ENCODE measurements at places on chromosomes 7 and 10. TPM values are rescaled to one million over a fixed set of nuclear protein-coding genes. Genes with fewer than 3 reads are reported as not detected.

JAZF1 gene
- total RNA-seq, result 3.6 TPM

DNA sequence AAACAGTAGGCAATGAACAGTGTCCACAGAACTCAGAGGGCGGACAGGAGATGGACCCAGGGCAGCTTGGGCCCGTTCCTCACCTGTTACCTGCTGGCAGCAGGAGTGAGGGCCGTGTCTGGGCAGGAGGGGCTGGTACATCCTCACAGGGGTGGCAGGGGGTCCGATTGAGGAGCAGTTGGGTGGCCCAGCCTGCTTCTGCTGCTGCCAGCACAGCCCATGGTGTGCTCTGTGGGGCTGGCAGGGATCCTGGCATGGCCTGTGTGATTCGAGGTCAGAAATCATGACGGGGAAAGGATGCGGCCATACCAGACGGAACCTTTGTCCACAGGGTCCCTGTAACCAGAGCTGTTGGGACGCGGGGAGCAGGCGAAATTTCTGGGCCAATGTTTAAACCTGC lies 49.6 kb downstream of the INPP5A start:
- H3K27me3 ChIP-seq, result no peaks in the 10 kb centered on the region
- no peak for DNase-seq
- H3K27ac ChIP-seq, result no peak overlapping the region
- H3K36me3 ChIP-seq, result no peaks in the 10 kb centered on the region

GRCh38 chr10:112307358-112308124 lies 24.3 kb downstream of the TECTB start:
- DNase-seq, result no peak
- no peaks in the 10 kb centered on the region for H3K4me1 ChIP-seq
- H3K4me3 ChIP-seq, result no peak overlapping the region
- H3K27me3 ChIP-seq, result peaks cover 9% of the 10 kb centered on the region

DNA sequence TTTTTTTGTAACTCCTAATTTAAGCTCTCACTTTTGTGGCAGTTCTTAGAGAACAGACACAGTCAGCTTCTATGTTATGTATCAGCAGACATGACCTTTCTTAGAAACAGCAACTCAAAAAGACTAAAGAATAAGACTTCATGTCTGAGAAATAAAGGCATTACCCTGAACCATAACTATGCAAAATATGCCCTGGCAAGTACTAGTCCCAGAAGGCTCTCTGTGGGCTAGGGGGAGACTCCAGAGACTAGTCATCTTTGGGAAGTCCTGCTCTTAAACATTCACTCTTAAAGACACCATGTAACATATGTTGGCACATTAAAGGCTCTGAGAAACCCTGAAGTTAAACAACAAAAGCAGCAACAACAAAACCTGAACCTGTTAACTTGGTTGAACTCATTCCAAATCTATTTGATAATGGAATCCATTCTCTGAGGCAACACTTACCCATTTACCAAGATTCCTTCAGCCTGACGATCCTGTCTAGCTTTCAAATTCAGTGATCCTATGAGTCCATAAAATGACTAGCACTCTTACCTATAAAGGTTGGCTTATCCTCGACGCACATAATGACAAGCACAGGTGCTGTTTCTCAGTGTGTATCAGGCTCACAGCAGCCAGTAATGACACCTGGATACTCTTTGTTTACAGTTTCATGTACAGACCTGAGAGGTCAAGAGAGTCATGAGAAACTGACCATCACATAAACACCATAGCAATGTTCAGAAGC lies 62.3 kb downstream of the OSBPL3 start:
- peaks cover 45% of the 10 kb centered on the region for H3K4me1 ChIP-seq
- no peaks in the 10 kb centered on the region for H3K36me3 ChIP-seq

DNA sequence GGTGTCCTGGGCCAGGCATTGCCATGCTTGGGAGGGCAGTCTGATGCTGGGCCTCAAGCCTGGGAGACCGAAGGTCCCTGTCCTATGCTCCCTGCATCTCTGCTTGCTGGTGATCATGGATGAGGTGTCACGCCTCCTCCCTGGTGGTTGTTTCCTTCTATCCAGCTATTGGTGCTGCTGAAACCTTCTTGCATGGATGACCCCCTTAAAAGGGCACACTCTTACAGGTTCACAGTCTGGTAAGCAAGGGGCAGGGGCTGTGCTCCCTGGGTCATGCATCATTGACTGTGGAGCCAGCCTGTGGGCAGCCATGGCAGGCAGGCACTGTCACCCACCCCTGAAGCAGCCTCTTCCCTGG lies 36.8 kb upstream of the SLC29A3 start:
- peaks cover 2% of the 10 kb centered on the region for H3K4me1 ChIP-seq
- H3K36me3 ChIP-seq, result no peaks in the 10 kb centered on the region
- H3K27ac ChIP-seq, result no peak overlapping the region

GRCh38 chr7:30852308-30852684 lies 59.4 kb upstream of the AQP1 start:
- DNase-seq, result no peak
- H3K4me1 ChIP-seq, result no peaks in the 10 kb centered on the region
- no peaks in the 10 kb centered on the region for H3K36me3 ChIP-seq
- no peak overlapping the region for H3K27ac ChIP-seq

DNA sequence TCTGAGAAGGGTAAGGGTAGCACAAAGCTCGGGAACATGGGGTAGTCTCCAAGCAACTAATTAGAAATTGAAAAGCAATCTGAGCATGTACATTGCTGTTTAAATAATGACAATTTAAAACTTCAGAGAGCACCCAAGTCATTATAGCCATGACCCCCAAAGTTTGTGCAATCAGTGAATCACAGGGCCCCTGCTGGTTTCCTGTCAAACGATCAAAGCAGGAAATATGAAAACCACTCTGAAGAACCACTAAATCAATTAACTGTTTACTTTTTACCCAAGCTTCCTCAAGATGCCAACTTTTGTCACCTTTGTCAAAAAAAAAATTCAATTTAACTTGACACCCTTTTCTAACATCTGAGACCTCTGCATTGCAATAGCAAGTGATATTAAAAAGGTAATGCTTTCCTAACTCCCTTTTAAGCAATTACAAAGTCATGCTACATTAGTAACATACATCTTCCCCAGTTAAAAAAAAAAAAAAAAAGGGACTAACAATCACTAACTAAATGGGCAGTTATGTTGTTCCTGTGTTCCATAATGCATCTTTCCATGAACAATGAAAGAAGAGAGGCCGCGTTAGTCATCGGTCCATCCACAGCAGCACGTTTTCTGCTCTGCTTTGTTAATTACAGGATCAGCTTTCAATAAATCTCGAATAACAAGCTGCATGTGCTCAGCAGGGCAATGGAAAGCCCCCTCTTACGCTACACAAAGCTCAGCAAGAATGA lies 80.6 kb downstream of the ETV1 start:
- no peak overlapping the region for H3K27ac ChIP-seq
- no peak for DNase-seq

DNA sequence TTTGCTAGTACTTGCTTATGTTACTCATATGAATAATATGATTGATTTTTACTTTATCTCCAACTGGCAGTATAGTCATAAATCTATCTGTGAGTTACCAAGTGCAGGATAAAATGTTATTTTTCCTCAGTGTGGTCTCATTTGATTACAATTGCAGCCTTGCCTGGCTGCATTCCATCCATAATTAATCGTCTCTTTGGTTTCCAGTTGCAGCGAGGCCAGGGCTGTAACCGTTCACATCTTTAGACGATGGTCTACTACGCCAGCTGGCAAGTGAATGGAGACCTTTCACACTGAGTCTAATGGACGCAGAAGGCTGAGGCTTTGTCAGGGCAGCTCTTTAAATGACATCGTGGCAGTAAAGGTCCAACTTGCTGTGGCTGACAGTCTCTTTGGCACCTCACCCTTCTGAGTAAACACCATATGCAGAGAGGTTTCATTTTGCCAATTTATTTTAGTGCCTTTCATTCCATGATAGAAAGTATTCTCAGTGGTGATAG lies 84.0 kb downstream of the ARL4A start:
- peaks cover 12% of the 10 kb centered on the region for H3K27me3 ChIP-seq
- no peak for DNase-seq
- no peak overlapping the region for H3K4me3 ChIP-seq
- H3K36me3 ChIP-seq, result no peaks in the 10 kb centered on the region
- H3K27ac ChIP-seq, result no peak overlapping the region

DNA sequence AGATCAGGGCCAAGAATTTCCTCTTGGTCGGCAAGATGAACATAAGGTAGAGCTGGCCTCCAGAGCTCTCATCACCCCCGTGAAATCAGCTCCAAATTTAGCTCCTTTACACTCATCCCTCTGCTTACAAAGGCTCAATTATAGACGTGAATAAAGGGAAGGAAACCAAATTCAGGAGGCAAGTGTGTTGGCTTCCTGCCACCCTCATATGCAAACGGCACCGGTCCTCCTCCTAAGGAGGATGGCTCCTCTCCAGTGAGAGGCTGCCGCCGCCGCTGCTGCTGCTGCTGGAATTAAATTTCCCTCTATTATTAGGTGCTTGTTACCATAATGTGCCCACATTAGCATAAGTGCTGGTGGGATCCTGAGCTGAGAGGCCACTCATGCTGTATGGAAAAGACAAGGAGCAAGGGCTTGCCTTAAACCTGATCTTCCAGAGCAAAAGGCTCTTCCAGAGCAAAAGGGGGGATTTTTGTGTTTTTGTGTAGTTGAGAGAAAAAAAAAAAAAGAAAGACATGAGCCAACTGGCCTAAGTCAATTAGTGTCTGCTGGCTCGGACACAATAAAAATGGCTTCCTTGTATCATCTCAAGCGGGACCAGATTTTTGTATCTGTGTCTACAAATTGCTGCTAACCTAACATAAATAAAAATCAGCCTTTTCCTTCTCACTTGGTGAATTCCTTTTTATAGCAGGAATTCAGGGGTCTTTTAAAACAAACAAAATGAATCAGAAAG lies 68.4 kb downstream of the CDHR3 start:
- peak overlapping the region; percentile 39 for H3K4me3 ChIP-seq
- H3K27me3 ChIP-seq, result no peaks in the 10 kb centered on the region
- H3K4me1 ChIP-seq, result peaks cover 43% of the 10 kb centered on the region
- no peak for DNase-seq
- no peaks in the 10 kb centered on the region for H3K36me3 ChIP-seq

GRCh38 chr7:95205665-95206225 lies 118.6 kb downstream of the PON1 start:
- peaks cover 6% of the 10 kb centered on the region for H3K27me3 ChIP-seq
- H3K36me3 ChIP-seq, result no peaks in the 10 kb centered on the region
- H3K4me1 ChIP-seq, result no peaks in the 10 kb centered on the region

- no peak overlapping the region for H3K4me3 ChIP-seq
- H3K36me3 ChIP-seq, result no peaks in the 10 kb centered on the region
- H3K4me1 ChIP-seq, result no peaks in the 10 kb centered on the region
- H3K27me3 ChIP-seq, result peaks cover 6% of the 10 kb centered on the region
- no peak overlapping the region for H3K27ac ChIP-seq
These were observed 48.5 kb upstream of the MKX start for GRCh38 chr10:27794157-27794556.

DNA sequence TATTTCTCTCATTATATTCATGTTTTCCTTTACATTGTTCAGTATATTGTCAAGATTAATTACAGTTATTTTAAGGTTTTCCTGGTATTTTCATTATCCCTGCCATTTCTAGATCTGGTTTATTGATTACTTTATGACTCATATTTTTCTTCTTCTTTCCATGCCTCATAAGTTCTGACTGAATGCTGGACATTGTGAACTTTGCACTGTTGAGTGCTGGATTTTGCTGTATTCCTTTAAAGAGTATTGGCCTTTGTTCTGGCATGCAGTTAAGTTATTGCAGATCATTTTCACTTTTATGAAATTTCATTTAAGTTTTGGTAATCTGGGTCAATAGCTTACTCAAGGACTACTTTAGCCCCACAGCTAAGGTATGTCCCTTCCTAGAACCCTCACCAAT lies 73.1 kb downstream of the KLF6 start:
- H3K27ac ChIP-seq, result no peak overlapping the region
- H3K4me1 ChIP-seq, result no peaks in the 10 kb centered on the region
- no peak for DNase-seq
- H3K27me3 ChIP-seq, result peaks cover 4% of the 10 kb centered on the region

DNA sequence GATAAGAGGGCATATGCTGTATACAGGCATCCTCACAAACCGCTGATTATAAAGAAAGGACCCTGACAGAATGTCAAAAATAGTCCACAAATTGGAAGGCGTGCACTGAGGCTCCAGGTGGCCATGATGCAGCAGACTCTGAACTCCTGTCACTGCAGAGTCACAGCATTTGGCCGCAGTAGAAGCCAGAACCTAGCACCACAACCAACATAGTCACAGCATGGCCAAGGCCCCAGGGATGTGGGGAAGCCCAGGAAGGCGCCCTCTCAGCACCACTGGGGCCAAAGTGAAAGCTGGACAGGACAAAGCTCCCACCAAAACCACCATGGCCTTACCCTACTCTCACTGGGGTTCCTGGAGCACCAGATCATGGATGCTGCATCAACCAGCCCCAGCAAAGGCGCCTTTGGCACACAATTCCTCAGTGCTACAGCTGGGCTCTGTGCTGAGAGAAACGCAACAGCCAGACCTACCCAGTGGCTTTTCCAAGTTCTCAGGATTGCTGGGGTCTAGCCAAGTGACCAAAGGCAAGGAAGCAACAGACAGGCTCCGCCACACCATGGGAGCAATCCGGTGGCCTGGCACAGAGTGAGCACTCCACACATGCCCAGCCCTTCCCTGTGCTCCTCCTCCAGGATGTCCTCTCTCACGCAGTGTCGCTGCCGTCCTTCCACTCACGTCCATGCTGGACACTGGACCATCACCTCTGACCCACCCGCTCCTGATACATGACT lies 60.2 kb downstream of the STK17A start:
- peaks cover 10% of the 10 kb centered on the region for H3K36me3 ChIP-seq
- H3K27ac ChIP-seq, result peak overlapping the region; percentile 95
- H3K4me3 ChIP-seq, result peak overlapping the region; percentile 45
- DNase-seq, result no peak
- H3K4me1 ChIP-seq, result peaks cover 97% of the 10 kb centered on the region

- H3K4me3 ChIP-seq, result no peak overlapping the region
- H3K27ac ChIP-seq, result no peak overlapping the region
- no peaks in the 10 kb centered on the region for H3K4me1 ChIP-seq
- H3K27me3 ChIP-seq, result no peaks in the 10 kb centered on the region
These were observed 706.9 kb upstream of the GHITM start for GRCh38 chr10:83432261-83433045.

- H3K4me1 ChIP-seq, result no peaks in the 10 kb centered on the region
- H3K27ac ChIP-seq, result no peak overlapping the region
- DNase-seq, result no peak
- no peaks in the 10 kb centered on the region for H3K36me3 ChIP-seq
- H3K4me3 ChIP-seq, result no peak overlapping the region
- H3K27me3 ChIP-seq, result peaks cover 10% of the 10 kb centered on the region
These were observed 63.2 kb upstream of the AMPH start for GRCh38 chr7:38694326-38694725.

DNA sequence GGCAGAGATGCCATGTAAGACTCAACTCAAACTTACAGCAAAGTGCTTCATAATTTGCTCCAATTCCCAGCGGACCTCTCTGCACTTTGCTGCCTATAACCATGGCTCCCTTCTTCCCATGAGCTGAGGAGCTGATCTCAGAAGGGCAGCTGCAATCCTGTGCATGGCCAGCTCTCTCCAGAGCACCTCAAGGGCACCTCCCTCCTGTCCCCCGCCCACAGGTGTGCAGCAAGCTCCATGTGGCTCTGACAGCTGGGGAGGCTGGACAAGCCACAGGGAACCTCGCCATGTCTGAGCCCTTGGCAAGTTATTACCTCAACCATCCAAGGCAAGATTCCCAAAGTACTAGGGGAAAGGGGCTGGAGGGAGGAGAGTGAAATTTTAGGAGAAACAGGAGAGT lies 61.1 kb upstream of the DDC start:
- H3K27me3 ChIP-seq, result peaks cover 2% of the 10 kb centered on the region
- H3K36me3 ChIP-seq, result no peaks in the 10 kb centered on the region
- H3K27ac ChIP-seq, result no peak overlapping the region

Data from naive thymus-derived CD8-positive, alpha-beta T cell (primary cell).